Stimulated activated CD8-positive, alpha-beta memory T cell treated with anti-CD3 and anti-CD28 coated beads, Interleukin-2, amount 100 ng/mL, for 48 hours (primary cell): ENCODE measurements at places on chromosomes 1 and 21.

DNA sequence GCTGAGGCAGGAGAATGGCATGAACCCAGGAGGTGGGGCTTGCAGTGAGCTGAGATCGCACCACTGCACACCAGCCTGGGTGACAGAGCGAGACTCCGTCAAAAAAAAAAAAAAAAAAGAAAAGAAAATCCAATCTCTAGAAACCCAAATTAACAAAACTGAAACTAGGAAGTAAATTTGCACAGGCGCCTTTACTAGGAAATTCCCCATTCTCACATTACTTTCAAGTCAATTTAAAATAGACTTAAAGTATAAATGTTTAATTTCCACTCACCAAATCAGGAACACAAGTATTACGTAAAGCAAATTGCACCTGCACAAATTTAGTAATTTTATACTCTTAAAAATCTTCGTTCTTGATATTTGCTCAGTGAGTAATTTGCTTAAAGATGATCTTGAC lies 67.8 kb upstream of the BCAR3 start:
- DNase-seq: no peak

GRCh38 chr1:22248746-22249145 lies 105.8 kb upstream of the WNT4 start:
- DNase-seq: no peak

DNA sequence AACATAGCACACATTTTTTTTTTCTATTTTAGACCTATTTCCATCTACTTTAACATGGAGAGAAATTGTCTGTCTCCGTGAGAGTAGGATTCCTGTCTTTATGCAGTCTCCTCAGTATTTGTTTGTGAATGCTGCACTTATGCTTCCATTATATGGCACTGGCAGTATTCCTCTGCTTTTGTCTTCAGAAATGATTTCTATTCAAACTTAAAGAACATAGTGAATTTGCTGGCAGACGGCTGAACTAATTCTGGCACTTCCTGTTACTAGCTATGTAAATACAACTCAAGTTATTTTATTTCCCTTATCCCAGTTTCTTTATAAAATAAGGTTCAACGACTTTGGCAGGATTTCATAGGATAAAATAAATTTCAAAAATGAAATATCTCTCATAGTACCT lies 45.3 kb downstream of the KCTD3 start:
- DNase-seq: no peak

DNA sequence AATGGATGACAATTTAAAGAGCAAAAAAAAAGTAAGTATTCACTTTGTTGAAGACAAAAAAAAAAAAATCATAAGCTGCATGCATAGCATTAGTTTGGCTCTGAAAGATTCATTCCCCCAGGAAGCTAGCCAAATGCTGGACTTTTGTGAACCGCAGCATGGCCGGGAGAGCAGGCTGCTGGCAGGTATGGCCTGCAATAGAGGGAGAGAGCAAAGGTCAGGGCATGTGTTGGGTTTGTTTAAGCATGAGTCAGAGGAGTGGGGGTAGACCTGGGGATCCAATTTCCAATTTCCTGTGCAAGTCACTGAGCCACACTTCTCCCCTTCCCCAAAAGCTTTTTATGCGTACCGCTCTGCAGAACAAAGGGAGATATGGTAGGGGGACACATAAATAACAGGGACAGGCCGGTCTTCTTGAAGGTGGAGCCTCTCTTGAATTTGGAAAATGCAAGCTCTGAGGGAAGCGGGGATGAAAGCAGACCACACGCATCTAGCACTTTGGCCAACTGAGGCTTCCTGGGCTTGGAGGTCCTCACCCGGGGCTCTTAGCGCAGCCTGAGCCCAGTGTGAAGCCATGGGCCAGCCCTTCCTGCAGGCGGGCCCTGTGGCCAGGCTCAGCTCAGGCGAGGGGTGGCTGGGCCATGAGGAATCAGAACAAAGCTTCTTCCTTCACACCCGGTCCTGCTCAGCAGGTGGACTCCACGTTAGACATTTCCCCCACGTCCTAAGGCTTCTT lies 171.1 kb downstream of the TOMM20 start:
- no peak for DNase-seq

DNA sequence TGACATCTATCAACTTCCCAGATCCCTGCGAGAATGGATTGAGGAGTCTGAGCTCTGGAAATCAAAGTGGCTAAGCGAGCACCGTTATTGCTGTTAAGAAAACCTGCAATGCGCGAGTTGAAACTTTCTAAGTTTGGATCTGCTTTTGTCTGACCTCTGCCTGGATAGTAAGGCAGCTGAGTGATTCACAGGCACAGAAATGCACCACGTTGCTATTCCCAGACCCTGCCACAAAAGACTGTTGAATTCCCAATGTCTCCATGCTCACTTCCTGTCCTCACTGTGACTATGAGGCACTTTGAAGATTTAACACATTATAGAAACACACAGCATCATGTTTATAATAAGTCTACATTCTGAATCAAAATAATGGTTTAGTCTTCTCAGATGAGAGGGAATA lies 27.1 kb upstream of the CNIH3 start:
- DNase-seq: no peak

- DNase-seq: no peak
Observed at GRCh38 chr1:236016083-236016482, 48.8 kb downstream of the NID1 start.

GRCh38 chr1:59514061-59514909 lies 217.4 kb downstream of the FGGY start:
- DNase-seq: no peak

- no peak for DNase-seq
Observed at GRCh38 chr21:33051925-33052324, 18.0 kb upstream of the OLIG1 start.

- DNase-seq: no peak
Observed at GRCh38 chr1:104787866-104788510, 1038.3 kb downstream of the AMY1C start.

- no peak for DNase-seq
Observed at GRCh38 chr1:54996869-54997710, 1.6 kb upstream of the BSND start.

- no peak for DNase-seq
Observed at GRCh38 chr21:35855484-35855883, 204.8 kb downstream of the SETD4 start.

DNA sequence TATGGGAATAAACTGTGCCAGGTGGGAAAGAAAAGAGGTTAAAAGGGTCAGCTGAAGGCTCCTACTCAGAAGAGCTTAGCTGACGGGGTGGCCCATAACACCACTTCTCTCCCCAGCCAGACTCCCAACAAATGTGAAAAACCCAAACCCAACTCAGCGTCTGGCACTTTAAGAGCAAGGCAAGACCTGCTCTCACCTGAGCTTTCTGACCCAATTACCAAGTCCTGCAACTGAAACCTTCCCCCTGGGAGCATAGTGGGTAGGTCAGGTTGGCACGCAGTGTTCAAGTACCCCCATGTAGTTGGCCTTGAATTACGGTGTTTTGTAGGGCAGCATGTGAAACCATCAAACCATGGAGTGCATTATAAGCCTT lies 3.2 kb downstream of the IRF6 start:
- DNase-seq: no peak

GRCh38 chr1:15045123-15045522 lies 108.4 kb upstream of the TMEM51 start:
- no peak for DNase-seq

DNA sequence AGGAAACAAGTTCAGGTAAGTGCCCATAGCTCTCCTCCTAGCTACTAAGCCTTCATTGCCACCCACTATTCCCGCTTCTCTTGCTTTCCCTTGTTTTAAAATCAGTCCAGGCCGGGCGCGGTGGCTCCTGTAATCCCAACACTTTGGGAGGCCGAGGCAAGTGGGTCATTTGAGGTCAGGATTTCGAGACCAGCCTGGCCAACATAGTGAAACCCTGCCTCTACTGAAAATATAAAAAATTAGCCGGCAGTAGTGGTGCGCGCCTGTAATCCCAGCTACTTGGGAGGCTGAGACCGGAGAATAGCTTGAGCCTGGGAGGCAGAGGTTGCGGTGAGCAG lies 4.4 kb upstream of the CTTNBP2NL start:
- DNase-seq: no peak

GRCh38 chr1:34108269-34108668 lies 56.8 kb downstream of the CSMD2 start:
- no peak for DNase-seq

- DNase-seq: no peak
Observed at GRCh38 chr1:174902531-174903099, 97.1 kb upstream of the CACYBP start.

GRCh38 chr1:200153277-200154055 lies 126.0 kb downstream of the NR5A2 start:
- DNase-seq: no peak

DNA sequence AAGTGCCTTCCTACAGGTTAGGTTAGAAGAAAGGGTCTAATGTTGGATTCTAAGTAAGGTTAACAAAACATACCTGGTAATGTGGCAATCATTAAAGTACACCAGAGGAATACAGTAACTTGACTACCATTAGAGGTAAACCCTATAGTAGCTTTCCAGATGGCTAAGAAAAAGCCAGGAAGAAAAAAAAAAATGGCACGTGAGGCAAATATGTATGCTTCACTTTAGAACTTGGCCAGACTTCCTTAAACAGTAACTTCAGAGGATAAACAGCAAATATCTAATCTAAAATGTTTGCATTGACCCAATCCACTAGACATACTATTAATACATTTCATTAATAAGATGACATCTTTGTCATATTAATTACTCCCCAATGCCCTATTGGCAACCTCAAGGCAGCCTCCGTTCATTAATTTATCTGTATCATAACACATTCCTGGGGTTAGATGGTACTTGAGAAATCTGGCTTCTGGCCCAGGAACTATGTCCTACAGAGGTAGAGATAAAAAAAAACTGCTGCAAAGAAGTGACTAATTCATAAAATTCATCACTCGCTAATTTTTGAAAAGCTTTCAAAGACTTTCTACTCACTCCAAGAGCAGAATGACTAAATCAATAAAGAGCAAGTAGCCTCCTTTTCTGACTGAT lies 5.8 kb downstream of the DCAF8 start:
- DNase-seq: no peak

GRCh38 chr1:88668405-88668804 lies 15.7 kb upstream of the PKN2 start:
- DNase-seq: no peak

DNA sequence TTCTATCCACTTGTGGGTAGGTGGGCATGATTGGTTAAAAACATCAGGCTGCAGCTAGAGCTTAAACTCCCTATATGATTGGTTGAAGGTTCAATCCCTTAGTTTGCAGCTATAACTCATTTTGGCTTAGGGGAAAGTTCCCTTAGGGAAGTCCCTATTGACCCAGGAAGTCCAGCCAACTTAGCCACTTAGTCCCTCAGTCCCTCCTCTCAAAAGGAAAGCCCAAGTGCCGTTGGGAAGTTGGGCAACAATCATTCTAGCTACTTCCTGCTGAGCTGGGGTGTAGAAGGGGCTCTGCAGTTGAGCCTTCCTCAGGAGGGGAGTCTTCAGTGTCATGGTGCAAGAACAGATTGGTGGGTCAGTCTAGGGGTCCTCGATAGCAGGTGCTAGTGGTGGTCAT lies 12.2 kb downstream of the MSTO1 start:
- no peak for DNase-seq

- no peak for DNase-seq
Observed at GRCh38 chr1:109933856-109934711, 23.4 kb downstream of the CSF1 start.

DNA sequence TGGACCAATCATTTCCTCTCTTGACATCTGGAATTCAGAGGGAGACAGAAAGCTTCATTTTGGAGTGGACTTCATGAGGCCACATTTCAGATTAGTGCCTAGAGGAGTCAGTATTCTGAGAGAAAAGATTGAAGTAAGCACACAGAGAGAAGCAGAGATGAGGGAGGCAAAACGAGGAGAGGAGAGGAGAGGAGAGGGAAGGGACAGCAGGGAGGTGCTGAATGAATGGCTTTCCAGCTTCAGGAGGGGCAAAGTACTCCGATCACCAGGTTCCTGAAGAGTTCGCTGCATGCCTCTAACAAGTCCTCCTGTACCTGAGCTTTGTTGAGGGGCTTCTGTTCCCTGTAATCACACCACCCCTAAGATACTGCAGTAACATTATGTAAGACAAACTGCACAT lies 76.0 kb downstream of the NRIP1 start:
- no peak for DNase-seq

- no peak for DNase-seq
Observed at GRCh38 chr1:19504796-19505692, 19.7 kb upstream of the CAPZB start.

DNA sequence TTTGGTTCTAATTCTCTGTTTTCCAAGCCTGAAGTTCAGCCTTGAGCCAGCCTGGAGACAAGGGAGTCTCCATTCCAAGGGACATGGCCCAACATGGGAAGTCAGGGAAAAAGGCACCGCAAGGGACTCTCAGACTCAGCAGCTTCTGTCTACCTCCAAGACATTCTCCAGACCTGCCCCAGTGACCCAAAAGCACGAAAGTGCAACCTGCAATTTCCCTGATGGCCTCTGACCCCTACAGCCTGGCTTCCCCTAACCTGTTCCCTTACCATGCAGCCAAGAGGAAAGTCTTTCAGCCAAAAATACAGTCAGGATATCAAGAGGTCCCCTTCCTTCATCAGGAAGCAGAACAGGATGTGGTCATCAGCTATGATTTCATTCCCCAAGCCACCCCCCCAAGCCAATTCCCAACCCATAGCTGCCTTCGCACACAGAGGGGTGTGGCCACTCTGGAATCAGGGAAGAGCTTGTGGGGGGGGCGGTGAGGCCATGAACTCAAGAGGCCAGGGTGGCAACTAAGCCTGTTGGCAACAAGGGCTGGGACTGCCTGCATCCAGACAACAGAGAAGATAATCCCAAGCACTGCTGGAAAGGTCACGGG lies 59.2 kb downstream of the TIAM1 start:
- no peak for DNase-seq
